Activated CD4-positive, alpha-beta T cell treated with anti-CD3 and anti-CD28 coated beads, Interleukin-2, amount 50 U/mL, for 4 hours (primary cell): ENCODE measurements at places on chromosomes 1 and 21.

GRCh38 chr1:185555743-185556142 is 178.4 kb upstream of the HMCN1 start:
- no peak for DNase-seq

GRCh38 chr1:2981388-2981787 is 39.9 kb upstream of the ACTRT2 start:
- DNase-seq = no peak

GRCh38 chr1:201042779-201043461 is 19.4 kb upstream of the KIF21B start:
- peak; percentile 73 for DNase-seq

GRCh38 chr1:104064399-104064798 is 314.7 kb downstream of the AMY1C start:
- DNase-seq = no peak

DNA sequence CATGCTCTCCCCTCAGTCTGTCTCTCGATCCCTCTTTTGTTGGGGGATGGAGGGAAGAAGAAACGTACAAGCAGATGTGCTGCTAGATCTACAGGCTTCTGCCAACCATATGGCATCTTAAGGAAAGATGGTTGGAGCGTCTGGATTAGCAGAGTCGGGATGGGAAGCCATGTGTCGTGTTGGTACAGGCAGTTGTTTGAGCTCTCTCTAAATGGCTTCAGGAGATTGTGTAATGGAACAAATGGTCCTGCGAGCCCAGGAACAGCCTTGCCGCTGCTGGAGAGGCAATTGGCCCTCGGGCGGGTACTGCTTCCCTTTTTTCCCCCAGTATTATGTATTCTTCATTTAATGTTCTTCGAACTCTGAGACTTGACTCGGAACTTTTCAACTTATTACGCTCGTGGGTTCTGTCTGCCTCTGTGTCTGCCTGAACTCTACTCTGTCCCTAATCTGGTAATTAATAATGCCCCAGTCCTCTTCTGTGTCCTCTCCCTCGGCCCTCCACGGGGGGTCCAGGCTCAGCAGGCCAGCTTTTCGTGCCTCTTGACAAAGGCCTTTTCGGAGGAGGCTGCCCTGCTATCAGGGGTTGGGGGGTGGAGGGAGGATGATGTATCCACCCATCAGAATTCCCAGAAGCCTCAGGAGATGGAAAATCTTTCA is 215.3 kb downstream of the SDCCAG8 start:
- DNase-seq = no peak

- DNase-seq = no peak
These were observed 174.2 kb downstream of the BRINP3 start for GRCh38 chr1:190303501-190303900.
